IMR-90 (cell line): ENCODE measurements at places on chromosomes 5 and 9. TPM values are rescaled to one million over a fixed set of nuclear protein-coding genes. Genes with fewer than 3 reads are reported as not detected.

DNA sequence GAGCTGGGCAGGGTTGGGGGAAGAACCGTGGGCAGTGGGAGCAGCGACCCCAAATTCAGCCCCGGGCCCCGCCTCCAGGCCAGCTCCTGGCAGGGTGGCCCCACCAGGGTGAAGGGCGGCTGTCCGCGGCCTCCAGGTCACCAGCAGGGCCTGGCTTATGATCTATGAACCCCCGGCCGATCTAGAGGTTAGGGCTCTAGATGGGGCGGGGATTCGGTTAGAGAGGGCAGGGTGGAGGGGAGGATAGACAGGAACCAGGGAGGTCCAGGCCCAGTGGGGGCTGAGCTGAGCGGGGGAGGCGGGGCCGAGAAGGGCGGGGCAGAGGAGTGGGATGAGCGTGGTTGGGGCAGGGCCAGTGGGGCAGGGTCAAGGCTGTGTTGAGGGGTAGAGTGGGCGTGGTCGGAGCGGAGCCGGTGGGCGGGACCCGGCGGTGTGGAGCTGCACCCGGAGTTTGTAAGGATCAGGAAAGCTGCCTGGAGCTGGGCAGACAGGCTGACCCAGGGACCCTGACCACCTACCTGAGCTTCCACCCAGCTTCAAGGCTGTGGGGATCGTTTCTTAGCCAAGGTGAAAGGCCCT lies 29.3 kb upstream of the OBP2B start:
- no peaks in the 10 kb centered on the region for H3K36me3 ChIP-seq
- no peaks in the 10 kb centered on the region for H3K4me1 ChIP-seq
- H3K27ac ChIP-seq: no peak overlapping the region
- H3K4me3 ChIP-seq: 0 out of 2 replicates have a peak overlapping the region, but pooled peaks have one; percentile 7
- H3K27me3 ChIP-seq: peaks cover 20% of the 10 kb centered on the region
- no peak for DNase-seq

GRCh38 chr5:133123297-133123696 lies 71.5 kb downstream of the HSPA4 start:
- H3K36me3 ChIP-seq: no peaks in the 10 kb centered on the region
- no peak for DNase-seq
- H3K27ac ChIP-seq: no peak overlapping the region

DNA sequence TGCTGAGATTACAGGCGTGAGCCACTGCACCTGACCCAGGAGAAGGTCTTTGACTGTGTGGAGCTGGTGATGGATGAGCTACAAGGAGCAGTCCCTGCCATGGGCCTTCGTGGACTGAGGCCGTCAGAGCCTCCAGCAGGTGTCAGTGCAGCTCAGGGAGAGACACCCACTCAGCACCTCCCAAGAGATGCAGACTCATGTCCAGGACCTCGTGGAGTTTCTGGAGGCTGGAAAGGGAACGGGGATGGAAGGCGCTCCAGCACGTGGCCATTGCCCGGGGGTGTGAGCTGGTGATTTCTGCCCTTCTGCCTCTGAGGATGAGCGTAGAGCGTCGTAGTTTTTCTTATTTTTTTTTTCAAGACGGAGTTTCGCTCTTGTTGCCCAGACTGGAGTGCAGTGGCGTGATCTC lies 9.5 kb downstream of the TOR4A start:
- H3K36me3 ChIP-seq: peaks cover 10% of the 10 kb centered on the region
- no peak overlapping the region for H3K27ac ChIP-seq
- no peak overlapping the region for H3K4me3 ChIP-seq
- no peaks in the 10 kb centered on the region for H3K4me1 ChIP-seq
- no peaks in the 10 kb centered on the region for H3K27me3 ChIP-seq

- H3K4me1 ChIP-seq: no peaks in the 10 kb centered on the region
- no peak overlapping the region for H3K27ac ChIP-seq
- no peaks in the 10 kb centered on the region for H3K36me3 ChIP-seq
- H3K27me3 ChIP-seq: no peaks in the 10 kb centered on the region
Measured at GRCh38 chr9:9410736-9411135, 1202.1 kb downstream of the PTPRD start.

DNA sequence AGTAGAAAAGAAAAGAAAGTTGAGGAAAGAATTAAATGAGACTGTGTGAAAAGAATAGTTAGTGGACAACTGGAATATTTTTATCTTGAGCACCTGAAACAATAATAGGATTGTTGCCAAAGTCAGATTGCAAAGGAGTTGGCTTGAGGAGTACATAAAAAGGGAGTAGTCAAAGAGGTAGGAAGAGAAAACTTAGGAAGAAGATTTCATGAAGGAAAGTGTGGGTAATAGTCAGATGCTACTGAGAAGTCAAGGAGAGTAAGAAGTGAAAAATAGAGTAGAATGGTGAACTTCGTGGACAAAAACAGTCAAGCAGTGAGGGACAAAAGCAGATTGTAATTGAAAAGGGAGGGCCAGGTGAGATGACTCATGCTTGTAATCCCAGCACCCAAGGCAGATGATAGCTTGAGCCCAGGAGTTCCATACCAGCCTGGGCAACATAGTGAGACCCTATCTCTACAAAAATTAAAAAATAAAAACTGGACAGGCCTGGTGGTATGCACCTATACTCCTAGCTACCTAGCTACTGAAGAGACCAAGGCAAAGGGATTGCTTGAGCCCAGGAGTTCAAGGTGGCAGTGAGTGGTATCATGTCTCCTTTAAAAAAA lies 178.9 kb downstream of the NIPBL start:
- no peak overlapping the region for H3K4me3 ChIP-seq
- H3K27ac ChIP-seq: no peak overlapping the region
- no peak for DNase-seq
- no peaks in the 10 kb centered on the region for H3K4me1 ChIP-seq
- H3K36me3 ChIP-seq: peaks cover 18% of the 10 kb centered on the region
- no peaks in the 10 kb centered on the region for H3K27me3 ChIP-seq

DNA sequence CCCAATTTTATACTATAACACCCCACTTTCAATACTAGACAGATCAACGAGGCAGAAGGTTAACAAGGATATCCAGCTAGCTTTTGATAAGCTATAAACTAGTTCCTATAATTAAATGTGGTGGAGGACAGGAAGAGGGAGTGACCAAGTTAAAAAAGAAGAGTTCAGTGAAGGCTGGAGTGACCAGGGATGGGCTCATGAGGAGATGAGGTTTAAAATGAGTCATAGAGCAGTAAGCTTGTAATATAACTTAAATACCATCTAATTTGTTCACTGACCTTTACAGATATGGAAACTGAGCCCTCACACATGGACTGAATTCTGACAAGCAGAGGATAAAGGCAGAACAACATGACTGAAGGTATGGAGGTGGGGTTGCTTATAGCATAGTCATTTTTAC lies 284.5 kb downstream of the SPATA31D1 start:
- no peaks in the 10 kb centered on the region for H3K27me3 ChIP-seq
- no peaks in the 10 kb centered on the region for H3K36me3 ChIP-seq
- no peak overlapping the region for H3K27ac ChIP-seq
- peaks cover 8% of the 10 kb centered on the region for H3K4me1 ChIP-seq
- peak; percentile 67 for DNase-seq
- no peak overlapping the region for H3K4me3 ChIP-seq

- no peak overlapping the region for H3K4me3 ChIP-seq
- H3K27me3 ChIP-seq: peaks cover 2% of the 10 kb centered on the region; the same call in 1 of the 2 replicates
- no peak for DNase-seq
- H3K36me3 ChIP-seq: no peaks in the 10 kb centered on the region
Measured at GRCh38 chr5:62266573-62266972, 39.4 kb upstream of the KIF2A start.

DNA sequence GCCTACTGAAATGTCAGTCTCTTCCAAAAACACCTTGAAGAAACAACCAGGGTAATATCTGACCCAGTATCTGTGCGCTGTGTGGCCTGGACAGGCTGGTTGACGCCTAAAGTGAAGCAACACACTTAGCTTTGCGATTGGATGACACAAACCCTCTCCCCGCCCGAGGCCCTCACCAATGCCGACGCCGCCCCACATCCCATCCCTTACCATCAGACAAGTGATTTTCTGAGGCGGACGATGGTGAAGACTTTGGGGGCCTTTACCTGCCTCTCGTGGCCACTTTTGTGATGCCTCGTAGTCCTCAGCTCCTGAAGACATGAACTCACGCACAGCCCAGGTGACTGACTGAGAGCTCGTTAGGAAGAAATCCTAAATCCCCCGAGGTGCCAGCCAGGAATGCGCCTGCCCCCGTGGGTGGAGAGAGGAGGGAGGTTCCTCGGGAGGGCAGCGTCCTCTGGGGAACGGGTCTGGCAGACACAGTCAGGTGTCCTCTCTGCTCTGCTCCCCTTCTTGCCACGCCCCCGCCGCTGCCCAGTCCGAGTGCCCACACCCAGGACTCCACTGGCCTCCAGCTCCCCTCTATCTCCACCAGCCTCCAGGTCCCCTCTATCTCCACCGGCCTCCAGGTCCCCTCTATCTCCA lies 31.0 kb upstream of the RXRA start:
- no peak overlapping the region for H3K4me3 ChIP-seq
- no peak for DNase-seq
- no peaks in the 10 kb centered on the region for H3K36me3 ChIP-seq
- H3K27me3 ChIP-seq: peaks cover 53% of the 10 kb centered on the region
- no peak overlapping the region for H3K27ac ChIP-seq

GRCh38 chr5:180869587-180869986 lies 8.5 kb upstream of the ZFP62 start:
- no peak overlapping the region for H3K27ac ChIP-seq
- no peaks in the 10 kb centered on the region for H3K4me1 ChIP-seq

DNA sequence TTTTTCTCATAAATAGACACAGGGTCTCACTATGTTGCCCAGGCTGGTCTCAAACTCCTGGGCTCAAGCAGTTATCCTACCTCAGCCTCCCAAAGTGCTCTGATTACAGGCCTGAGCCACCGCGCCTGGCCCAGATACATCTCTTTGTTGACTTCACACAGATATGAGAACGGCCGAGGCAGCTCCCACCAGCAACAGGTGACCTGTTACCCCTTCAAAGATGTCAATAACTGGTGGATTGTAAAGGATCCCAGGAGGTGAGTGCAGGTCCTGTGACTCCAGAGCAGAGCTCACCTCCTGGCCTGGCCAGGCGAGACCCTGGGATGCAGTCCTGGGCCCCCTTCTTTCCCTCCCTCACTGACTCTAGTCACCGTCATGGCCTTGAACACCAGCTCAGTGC lies 9.2 kb downstream of the POMT1 start:
- peaks cover 70% of the 10 kb centered on the region for H3K36me3 ChIP-seq
- no peaks in the 10 kb centered on the region for H3K4me1 ChIP-seq
- H3K4me3 ChIP-seq: no peak overlapping the region

DNA sequence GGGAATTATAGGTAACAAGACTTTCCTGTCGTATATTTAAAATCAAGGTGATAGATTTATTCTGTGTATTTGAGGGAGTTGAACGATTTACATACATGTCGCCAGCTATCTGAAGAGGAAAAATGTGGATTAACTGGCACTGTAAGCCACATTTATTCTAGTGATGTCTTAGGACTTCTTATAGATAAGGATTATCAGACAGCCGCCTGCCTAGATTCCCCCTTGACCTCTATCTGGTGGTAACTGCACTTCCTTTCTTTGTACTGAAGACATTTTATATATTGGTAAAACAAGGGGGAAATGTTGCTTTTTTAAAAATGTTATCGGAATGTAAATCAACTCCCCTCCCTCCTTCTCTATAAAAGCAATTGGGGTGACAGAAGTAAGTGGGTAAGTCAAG lies 39.3 kb upstream of the F2RL2 start:
- no peaks in the 10 kb centered on the region for H3K27me3 ChIP-seq
- peaks cover 4% of the 10 kb centered on the region; the same call in 1 of the 2 replicates for H3K4me1 ChIP-seq
- no peak for DNase-seq
- H3K4me3 ChIP-seq: no peak overlapping the region
- H3K36me3 ChIP-seq: no peaks in the 10 kb centered on the region

GRCh38 chr5:181217111-181217802 lies 5.8 kb upstream of the TRIM41 start:
- DNase-seq: peak; percentile 55
- H3K27me3 ChIP-seq: no peaks in the 10 kb centered on the region; the same call in 1 of the 2 replicates
- 0 out of 2 replicates have a peak, but pooled peaks cover 2% of the 10 kb centered on the region for H3K4me1 ChIP-seq
- no peaks in the 10 kb centered on the region for H3K36me3 ChIP-seq

DNA sequence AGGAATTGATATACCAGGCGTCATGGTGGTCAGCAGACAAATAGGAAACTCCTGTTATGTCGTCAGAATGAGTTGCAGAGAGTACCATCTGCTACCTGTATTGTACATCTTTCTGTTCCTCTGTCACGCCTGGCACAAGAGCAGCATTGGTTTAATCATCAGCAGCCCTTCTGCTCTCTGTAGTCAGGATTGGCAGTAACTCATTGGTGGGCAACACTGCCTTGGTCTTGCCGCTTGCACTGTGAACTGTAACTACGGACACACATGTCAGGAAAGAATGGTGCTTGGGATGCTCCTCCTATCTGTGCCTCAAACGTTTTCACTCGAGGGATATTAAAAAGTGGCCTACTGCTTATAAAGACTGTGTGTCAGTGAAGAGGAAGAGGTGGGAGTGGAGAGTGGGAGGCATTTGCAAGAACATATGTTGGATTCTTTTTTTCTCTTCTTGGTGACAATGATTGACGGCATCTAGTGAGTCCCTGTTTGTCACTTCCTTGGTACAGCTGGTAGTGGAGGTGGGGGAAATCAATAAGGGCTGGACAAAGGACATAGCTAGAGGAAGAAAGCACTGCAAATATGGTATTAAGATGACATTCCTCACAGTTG lies 76.6 kb downstream of the F2RL2 start:
- no peaks in the 10 kb centered on the region for H3K4me1 ChIP-seq
- no peak overlapping the region for H3K4me3 ChIP-seq
- no peak overlapping the region for H3K27ac ChIP-seq

DNA sequence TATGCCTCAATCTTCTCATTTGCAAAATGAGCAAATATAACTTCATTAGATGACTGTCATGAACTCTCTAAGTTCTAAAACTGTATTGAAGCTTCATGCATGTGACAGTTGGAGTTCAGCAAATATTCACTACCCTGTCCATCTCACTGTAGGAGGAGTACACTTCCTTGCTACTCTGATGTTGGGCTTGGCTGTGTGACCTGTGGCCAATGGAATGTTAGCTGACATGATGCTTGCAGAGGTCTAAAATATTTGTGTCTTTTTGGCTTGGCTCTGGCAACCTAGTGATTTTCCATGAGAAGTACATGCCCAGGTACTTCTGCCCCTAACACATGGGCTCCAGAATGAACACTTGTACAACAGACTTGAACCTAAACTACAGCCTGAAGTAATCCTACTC lies 203.1 kb upstream of the ANKH start:
- 0 out of 2 replicates have a peak, but pooled peaks cover 2% of the 10 kb centered on the region for H3K27me3 ChIP-seq
- no peaks in the 10 kb centered on the region for H3K4me1 ChIP-seq
- H3K36me3 ChIP-seq: no peaks in the 10 kb centered on the region
- H3K4me3 ChIP-seq: no peak overlapping the region
- H3K27ac ChIP-seq: no peak overlapping the region
- peak; percentile 1 for DNase-seq

GRCh38 chr9:95296761-95297160 lies 20.7 kb downstream of the FANCC start:
- H3K36me3 ChIP-seq: no peaks in the 10 kb centered on the region
- H3K27ac ChIP-seq: no peak overlapping the region
- DNase-seq: peak; percentile 24
- no peak overlapping the region for H3K4me3 ChIP-seq
- H3K4me1 ChIP-seq: peaks cover 11% of the 10 kb centered on the region

GRCh38 chr9:110125207-110125751 lies 82.7 kb downstream of the C9orf152 start:
- peaks cover 55% of the 10 kb centered on the region for H3K4me1 ChIP-seq
- peaks cover 4% of the 10 kb centered on the region for H3K36me3 ChIP-seq
- DNase-seq: peak; percentile 98
- no peaks in the 10 kb centered on the region for H3K27me3 ChIP-seq
- H3K4me3 ChIP-seq: peak overlapping the region; percentile 24
- H3K27ac ChIP-seq: peak overlapping the region; percentile 97

Gene CER1
- total RNA-seq: not detected in 2 replicates

Gene PCDHB3
- under 0.01 and 0.18 TPM in 2 replicates for total RNA-seq

Gene IFNA2
- not detected in 2 replicates for total RNA-seq

Gene GARNL3
- total RNA-seq: 3.9 and 5.0 TPM in 2 replicates

Gene NMRK1
- 5.7 and 6.7 TPM in 2 replicates for total RNA-seq

Gene CDH9
- not detected in 2 replicates for total RNA-seq

Gene MUSK
- under 0.01 and 0.18 TPM in 2 replicates for total RNA-seq

Gene SELENOP
- total RNA-seq: 0.28 and 1.1 TPM in 2 replicates

Gene SPATA6L
- 0.18 and 0.28 TPM in 2 replicates for total RNA-seq

Gene NKD2
- not detected in 2 replicates for total RNA-seq

Gene PCDHGB2
- total RNA-seq: 2.8 and 3.0 TPM in 2 replicates

Gene TAF11L10
- not detected in 2 replicates for total RNA-seq

Gene CAMLG
- total RNA-seq: 13.1 and 24.7 TPM in 2 replicates
